ENCODE measurements at places on chromosomes 7 and 10. TPM values are rescaled to one million over a fixed set of nuclear protein-coding genes. Genes with fewer than 3 reads are reported as not detected.

GRCh38 chr10:855079-855478 lies 76.4 kb downstream of the LARP4B start:
- H3K27ac ChIP-seq: no peak overlapping the region
- DNase-seq: no peak
- H3K4me1 ChIP-seq: peaks cover 23% of the 10 kb centered on the region
- H3K4me3 ChIP-seq: no peak overlapping the region
- H3K36me3 ChIP-seq: peaks cover 76% of the 10 kb centered on the region
- no peaks in the 10 kb centered on the region for H3K27me3 ChIP-seq

DNA sequence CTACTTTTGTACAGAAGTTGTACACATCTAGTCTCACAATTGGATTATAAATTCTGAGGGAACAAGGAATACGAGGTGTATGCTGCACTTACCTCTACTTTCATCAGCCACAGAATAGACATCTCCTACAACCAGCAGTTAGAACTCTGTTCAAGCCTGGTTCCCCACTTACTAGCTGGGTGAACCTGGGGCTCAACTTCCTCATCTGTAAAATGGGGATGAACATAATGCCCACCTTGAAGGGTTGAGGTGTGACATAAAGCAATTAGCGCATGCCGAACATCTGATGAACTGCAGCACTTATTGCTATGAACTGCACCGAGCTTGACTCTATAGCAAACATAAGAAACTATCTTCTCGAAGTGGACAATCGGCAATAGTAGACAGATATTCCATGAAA lies 25.3 kb downstream of the XPNPEP1 start:
- H3K4me3 ChIP-seq: no peak overlapping the region
- no peaks in the 10 kb centered on the region for H3K36me3 ChIP-seq
- H3K27me3 ChIP-seq: no peaks in the 10 kb centered on the region
- H3K27ac ChIP-seq: peak overlapping the region; percentile 77
- DNase-seq: no peak

- no peak overlapping the region for H3K27ac ChIP-seq
- H3K4me1 ChIP-seq: no peaks in the 10 kb centered on the region
- DNase-seq: no peak
- no peak overlapping the region for H3K4me3 ChIP-seq
- no peaks in the 10 kb centered on the region for H3K36me3 ChIP-seq
- no peaks in the 10 kb centered on the region for H3K27me3 ChIP-seq
These were observed 1065.4 kb downstream of the SORCS3 start for GRCh38 chr10:105706281-105707026.

DNA sequence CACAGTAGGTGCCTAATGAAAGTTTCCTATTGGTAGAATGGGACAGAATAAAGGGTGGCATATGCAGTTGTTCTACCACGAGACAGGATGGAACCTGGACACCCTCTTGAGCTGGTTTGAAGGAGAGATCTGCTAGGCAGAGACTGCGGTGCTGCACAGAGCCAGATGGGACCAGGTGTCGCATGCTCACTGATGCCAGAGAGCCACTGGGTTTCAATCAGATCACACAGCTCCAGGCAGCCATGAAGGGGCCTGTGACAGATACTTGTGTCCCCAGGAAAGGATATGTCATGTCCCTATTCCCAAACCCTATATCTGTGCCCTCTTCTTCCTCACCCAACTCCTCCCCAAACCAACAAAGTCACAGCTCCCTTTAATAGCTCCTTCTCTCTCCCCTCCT lies 235.7 kb downstream of the PRPF18 start:
- H3K27me3 ChIP-seq: no peaks in the 10 kb centered on the region
- no peak overlapping the region for H3K27ac ChIP-seq
- no peaks in the 10 kb centered on the region for H3K36me3 ChIP-seq
- DNase-seq: no peak

DNA sequence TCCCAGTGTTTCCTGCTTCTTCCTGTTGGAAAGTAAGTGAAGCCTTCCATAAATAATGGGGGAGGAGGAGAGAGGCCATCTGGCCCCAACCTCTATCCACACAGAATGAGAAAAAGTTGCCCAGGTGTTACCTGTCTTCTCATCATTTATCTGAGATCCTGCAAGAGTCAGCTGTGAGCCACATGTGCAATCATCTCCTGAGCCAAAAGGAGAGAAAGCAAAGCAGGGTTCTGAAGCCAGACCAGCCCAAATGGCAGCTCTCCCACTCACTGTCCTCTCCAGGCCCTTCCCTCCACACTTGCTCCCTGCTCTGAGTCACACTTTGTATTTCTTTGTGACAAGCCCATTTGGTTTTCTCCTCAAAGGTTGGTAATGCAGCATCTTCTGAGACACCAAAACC lies 65.9 kb downstream of the FAM204A start:
- H3K4me3 ChIP-seq: no peak overlapping the region
- peaks cover 4% of the 10 kb centered on the region for H3K4me1 ChIP-seq
- H3K36me3 ChIP-seq: no peaks in the 10 kb centered on the region
- DNase-seq: no peak
- H3K27ac ChIP-seq: no peak overlapping the region

DNA sequence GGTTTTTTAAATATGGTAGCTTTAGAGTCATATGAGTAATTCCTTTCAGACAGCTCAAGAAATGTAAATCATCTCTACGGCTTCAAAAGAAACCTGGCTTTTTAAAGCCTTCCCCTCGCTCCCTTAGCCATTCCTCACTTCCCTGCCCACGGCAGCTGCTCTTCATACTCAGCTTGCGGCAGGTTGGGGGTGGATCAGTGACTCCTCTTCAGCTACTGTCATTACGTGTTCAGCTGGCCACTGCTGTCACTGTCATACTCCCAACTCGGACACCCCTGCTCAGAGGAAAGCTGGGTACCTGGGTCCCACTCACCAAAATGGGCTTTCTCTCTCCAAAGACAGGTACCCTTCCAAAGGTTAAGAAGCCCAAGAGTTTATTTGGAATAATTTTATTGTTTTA lies 6.6 kb downstream of the YWHAG start:
- H3K4me1 ChIP-seq: peaks cover 90% of the 10 kb centered on the region
- no peaks in the 10 kb centered on the region for H3K36me3 ChIP-seq
- DNase-seq: no peak
- no peaks in the 10 kb centered on the region for H3K27me3 ChIP-seq
- no peak overlapping the region for H3K4me3 ChIP-seq

GRCh38 chr10:52447931-52448353 lies 133.9 kb downstream of the DKK1 start:
- no peaks in the 10 kb centered on the region for H3K4me1 ChIP-seq
- no peak overlapping the region for H3K4me3 ChIP-seq
- H3K27ac ChIP-seq: no peak overlapping the region

GRCh38 chr7:112930787-112931186 lies 140.6 kb upstream of the TMEM168 start:
- no peak overlapping the region for H3K27ac ChIP-seq
- H3K27me3 ChIP-seq: no peaks in the 10 kb centered on the region
- peaks cover 4% of the 10 kb centered on the region for H3K36me3 ChIP-seq
- DNase-seq: no peak

GRCh38 chr7:28799619-28800018 lies 158.5 kb downstream of the TRIL start:
- H3K4me1 ChIP-seq: no peaks in the 10 kb centered on the region
- H3K27me3 ChIP-seq: no peaks in the 10 kb centered on the region
- H3K4me3 ChIP-seq: no peak overlapping the region
- no peaks in the 10 kb centered on the region for H3K36me3 ChIP-seq

DNA sequence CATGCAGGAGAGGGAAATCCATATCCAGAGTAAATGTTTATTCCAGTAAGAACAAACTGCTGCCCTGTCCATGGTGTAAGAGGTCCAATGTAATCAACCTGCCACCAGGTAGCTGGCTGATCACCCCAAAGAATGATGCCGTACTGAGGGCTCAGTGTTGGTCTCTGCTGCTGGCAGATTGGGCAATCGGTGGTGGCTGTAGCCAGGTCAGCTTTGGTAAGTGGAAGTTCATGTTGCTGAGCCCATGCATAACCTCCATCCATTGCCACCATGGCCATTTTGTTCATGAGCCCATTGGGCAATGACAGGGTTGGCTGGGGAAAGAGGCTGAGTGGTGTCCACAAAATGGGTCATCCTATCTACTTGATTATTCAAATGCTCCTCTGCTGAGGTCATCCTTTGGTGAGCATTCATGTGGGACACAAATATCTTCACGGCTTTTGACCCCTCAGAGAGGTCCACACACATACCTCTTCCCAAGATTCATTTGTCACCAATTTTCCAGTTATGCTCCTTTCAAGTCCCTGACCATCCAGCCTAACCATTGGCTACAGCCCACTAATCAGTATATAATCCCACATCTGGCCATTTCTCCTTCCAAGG lies 23.3 kb upstream of the PAPSS2 start:
- H3K4me1 ChIP-seq: no peaks in the 10 kb centered on the region
- H3K27me3 ChIP-seq: no peaks in the 10 kb centered on the region
- H3K36me3 ChIP-seq: no peaks in the 10 kb centered on the region
- H3K27ac ChIP-seq: no peak overlapping the region
- no peak for DNase-seq
- no peak overlapping the region for H3K4me3 ChIP-seq

DNA sequence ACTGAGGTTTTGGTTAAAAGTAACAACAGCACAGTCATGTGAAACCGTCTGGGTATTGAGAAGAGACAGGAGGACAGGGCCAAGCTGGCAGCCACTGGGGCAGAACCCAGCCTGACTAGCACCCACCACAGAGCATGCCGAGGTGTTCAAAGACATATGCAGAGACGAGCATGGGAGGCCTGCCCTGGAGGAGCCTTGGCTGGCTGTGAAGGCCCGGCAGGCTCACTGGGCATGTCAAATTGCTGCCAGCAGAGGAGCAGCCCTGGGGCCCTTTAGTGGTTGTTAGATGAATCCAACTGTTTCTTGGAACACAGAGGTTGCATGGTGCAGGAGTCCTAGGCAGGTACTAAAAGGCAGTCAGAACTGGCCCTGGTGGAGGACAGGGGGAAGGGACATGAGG lies 5.0 kb upstream of the GDF2 start:
- H3K27ac ChIP-seq: no peak overlapping the region
- no peak for DNase-seq
- H3K27me3 ChIP-seq: no peaks in the 10 kb centered on the region
- H3K36me3 ChIP-seq: no peaks in the 10 kb centered on the region
- no peaks in the 10 kb centered on the region for H3K4me1 ChIP-seq
- H3K4me3 ChIP-seq: no peak overlapping the region

DNA sequence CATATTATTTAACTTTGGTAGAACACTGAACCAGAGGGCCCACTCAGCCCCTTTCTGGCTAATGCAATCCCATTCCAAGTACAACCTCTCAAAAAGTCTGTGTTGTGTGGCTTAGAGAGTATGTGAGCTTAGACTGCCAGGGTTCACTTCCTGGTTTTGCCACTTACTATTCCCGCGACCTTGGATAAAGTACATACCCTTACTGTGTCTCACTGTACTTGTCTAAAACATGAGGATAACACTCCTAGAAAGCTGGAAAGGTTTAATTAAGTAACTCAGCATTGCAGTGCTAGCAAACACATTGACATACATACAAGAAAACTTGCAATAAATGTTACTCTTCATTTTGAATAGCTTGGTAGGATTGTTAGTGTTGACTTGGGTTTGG lies 215.8 kb downstream of the CHCHD3 start:
- DNase-seq: no peak
- H3K27me3 ChIP-seq: no peaks in the 10 kb centered on the region
- peaks cover 21% of the 10 kb centered on the region for H3K4me1 ChIP-seq
- no peak overlapping the region for H3K4me3 ChIP-seq

- H3K27me3 ChIP-seq: peaks cover 9% of the 10 kb centered on the region
- DNase-seq: no peak
- no peaks in the 10 kb centered on the region for H3K36me3 ChIP-seq
- H3K4me1 ChIP-seq: peaks cover 14% of the 10 kb centered on the region
- H3K4me3 ChIP-seq: peak overlapping the region; percentile 69
- peak overlapping the region; percentile 92 for H3K27ac ChIP-seq
These were observed 1.1 kb downstream of the SFMBT2 start for GRCh38 chr10:7409732-7410168.

DNA sequence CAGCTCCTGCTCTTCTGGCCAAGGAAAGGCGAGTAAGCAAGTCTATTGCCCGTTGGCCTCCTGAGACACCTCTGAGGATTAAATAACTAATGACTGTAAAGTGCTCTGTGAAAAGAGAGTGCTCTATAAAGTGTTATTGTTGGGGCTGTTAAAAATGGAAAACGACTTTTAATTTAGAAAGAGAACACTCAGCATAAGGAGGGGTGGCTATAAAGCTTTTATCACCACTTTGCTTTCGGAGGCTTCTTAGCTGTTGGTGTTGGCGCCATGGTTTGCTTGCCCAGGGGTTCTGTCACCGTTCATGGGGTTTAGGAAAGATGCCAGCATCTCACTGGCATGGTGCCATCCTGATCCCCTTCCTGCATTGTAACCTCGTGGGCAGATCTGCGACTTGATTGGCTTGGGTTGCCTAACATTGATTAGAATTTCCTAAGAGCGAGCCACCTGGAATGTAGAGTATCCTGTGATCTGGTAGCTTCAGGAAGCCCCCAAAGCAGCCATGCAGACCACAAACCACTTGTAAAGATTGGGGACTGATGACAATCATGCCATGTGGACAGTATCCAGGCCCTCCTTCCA lies 509.9 kb downstream of the LRMDA start:
- H3K27ac ChIP-seq: no peak overlapping the region
- H3K4me3 ChIP-seq: no peak overlapping the region
- H3K4me1 ChIP-seq: no peaks in the 10 kb centered on the region
- H3K36me3 ChIP-seq: no peaks in the 10 kb centered on the region

The RET gene
- 1.2 TPM for total RNA-seq

The ANKRD61 gene
- not detected for total RNA-seq

The GIMAP4 gene
- total RNA-seq: 36.8 TPM

The UPF2 gene
- total RNA-seq: 15.4 TPM

The PPP2R2D gene
- 30.6 TPM for total RNA-seq

The CUZD1 gene
- 0.15 TPM for total RNA-seq

The CYP2C8 gene
- total RNA-seq: not detected

The ERVW-1 gene
- not detected for total RNA-seq

The PPP1R3C gene
- total RNA-seq: 315 TPM

Data from heart right ventricle (tissue), 16 donors.